G401 (cell line): ENCODE measurements at places on chromosomes 2 and 18.

GRCh38 chr2:44929159-44929734, 12.3 kb upstream of the SIX3 start:
- DNase-seq = no peak

DNA sequence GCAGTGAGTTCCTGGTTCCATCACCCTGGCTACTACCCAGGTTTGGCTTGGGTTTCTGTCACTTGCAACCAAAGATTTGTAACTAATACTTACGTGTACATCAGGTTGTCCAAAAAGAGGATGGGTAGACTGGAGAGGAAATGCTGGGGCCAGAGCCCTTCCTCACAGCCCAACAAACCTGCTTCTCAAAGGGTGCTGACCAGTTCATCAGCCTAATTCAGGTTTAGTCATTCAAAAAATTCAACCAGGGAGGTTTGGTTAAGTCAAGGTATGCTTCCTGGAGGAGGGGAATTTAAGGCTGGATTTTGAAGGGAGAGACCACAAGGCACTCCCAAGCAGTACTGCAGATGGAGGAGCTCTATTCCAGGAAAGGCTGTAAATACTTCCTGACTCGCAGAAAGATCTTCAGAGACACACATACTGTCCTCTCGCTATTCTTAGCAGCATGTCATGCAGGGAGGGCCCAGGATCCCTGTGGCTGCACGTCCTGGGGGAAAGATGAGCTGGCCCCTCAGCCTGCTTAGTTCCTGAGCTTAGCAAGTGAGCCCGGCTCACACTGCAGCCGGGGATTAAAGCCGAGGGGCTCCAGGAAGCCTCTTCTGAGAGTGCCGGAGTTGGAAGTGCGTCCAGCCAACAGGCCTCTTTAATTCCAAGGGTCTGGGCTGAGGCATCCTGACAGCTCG, 40.0 kb upstream of the BIN1 start:
- DNase-seq = no peak

DNA sequence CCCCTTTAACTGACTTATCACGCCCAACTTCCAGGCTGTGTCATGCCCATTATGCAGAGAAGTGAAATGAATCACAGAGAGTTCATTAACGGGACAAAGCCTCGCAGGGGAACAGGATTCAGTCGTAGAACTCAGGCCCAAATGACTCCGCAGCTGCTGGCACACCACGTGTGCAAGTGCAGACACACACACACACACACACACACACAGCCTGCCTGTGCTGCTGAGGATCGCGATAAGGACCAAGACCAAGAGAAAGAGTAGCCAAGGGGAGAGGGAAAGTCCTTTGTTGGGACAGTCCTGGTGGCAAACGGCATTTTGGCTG, 90.0 kb upstream of the TAF1B start:
- no peak for DNase-seq

GRCh38 chr2:168964251-168964807, 63.2 kb downstream of the G6PC2 start:
- DNase-seq = no peak

DNA sequence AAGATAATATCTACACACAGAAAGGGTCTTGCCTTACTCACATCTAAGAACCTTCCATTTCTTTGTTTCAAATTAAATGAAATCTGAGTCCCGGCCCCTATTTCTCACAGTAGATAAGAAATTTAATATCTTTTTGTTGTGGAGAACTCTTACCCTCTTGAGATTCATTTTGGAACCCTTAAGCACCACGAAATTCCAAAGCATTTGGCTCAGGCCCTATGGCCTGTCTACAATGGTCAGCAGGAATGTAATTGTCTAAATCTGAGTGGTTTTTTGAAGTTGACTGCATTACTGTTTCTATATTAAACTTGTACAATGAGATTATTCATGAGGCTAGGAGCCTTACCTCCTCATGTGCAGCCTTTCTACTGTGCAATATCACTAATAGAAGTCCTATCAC, 723.3 kb downstream of the TSN start:
- DNase-seq = no peak

DNA sequence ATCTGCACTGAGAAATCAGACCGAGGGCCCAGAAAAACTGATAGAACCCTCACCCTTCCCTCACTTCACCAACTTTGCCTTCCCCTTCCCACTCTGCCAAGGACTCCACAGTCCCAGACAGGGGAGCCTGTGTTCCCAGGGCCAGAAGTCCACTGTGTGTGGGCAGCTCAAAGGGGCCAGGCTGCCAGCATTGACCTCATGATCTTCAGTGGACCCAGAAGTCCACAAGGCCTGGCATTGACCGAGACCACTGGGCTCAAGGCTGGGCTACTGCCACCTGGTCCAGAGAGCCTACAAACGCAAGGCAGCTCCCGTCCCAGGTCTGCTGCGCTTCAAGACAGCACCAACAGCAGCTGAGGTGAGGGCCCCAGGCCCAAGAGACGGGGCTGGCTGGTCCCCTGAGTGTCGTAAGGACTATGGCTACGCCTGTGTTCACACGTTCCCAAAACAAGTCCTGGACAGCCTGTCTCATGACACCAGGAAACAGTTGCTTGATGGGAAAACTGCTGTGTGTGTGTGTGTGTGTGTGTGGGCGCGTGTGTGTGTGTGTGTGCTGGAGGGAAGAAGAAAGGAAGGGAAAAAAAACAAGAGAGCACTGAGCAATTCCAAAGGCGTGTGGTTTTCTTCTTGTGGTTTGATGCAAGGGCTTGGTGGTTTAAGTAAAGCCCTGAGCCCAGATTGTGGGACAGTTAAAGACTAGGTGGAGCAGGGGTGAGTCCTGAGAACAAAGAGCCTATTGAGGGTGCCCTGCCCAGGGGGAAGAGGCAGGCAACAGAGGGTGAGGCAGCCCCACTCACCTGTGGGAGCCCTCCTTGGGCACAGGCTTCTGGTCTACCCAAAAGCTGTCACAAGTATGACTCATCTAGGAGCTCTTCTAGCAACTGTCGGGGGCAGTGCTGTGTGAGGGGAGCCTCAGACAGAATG, 46.6 kb upstream of the ZBTB7C start:
- DNase-seq = no peak

DNA sequence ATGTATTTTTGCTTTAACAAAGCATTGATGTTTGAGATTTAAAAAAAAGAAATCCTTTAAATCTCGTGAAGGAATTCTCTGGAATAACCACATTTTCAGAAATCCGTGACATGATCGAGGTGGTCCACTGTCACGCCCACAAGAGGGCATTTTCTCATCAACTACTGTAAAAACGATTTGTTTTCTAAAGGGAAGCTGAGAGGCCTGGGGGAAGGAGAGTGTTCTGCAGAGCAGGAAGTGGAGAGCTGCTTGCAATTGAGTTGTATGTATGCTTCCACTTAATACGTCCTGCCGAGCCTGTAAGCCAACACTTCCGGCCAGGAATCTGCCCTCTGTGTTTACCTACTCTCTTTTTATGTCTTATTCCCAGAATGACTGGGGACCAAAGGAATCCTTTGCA, 19.4 kb downstream of the KLHL29 start:
- peak; percentile 36 for DNase-seq

DNA sequence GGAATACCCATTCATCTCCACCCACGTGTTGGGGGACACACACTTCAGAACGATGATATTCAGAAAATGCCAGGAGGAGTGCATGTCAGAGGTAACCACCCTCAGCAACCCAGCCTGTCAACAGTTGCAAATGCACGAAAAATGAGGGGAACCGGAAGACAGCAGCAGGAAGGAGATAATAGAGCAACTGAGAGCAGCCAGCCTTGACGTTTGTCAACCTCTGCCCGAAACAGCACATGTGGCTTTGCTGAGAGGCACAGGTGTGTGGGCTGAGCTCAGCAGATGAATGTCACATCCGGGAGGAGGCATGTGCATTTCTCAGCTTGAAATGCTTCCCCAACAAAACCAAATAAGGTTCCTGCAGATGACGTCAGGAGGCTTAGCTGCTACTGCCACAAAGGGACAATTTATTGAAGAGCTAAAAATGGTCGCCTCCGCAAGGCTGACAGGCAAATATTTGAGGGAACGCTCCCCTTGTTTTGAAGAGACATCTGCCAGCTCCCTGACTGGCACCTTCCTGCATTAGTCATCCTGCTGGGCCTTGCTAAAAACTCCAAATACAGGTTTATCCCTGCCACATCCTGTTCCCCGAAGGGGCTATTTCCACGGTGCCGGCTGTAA, 419.0 kb downstream of the NBAS start:
- DNase-seq = no peak

DNA sequence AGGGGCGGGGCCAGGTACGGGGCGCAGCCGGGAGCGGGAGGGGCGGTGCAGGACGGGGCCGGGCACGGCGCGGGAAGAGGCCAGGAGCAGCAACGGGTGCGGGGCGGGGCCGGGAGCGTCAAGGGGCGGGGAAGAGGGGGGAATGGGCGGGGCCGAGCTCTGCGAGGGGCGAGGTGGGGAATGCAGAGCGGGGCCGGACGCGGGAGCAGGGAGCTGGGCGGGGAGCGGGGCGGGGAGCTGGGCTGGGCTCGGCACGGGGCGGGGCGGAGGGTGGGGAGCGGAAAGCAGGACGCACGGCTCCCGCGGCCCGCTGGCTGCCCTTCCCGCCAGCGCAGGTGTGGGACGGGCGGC, at the start of gene IMPA2:
Gene IMPA2 (plus strand): TSS at position 316 of the 351 bp plus-strand sequence. CDS start 163 bp downstream, outside the sequence.
- DNase-seq = no peak

GRCh38 chr2:73889206-73889605, 3.6 kb upstream of the ACTG2 start:
- no peak for DNase-seq

DNA sequence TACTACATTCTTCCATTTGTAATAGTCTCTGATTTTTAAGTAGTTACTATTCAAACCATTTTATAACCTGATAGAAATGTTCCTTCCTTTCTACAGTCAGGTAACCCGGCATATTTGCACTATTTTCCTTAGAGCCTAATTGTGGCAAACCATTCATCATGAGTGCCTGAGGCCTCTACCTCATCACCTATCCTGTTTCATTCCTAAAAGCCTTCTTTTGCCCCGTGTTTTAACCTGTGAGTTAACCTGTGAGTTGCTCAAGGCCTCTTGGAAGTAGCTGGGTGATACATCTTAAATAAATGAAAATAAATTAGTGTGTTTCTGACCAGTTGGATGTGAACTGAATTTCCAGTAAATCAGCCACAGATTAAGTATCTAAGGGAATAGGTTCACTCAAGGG, 6.5 kb upstream of the KLHL29 start:
- DNase-seq = no peak

DNA sequence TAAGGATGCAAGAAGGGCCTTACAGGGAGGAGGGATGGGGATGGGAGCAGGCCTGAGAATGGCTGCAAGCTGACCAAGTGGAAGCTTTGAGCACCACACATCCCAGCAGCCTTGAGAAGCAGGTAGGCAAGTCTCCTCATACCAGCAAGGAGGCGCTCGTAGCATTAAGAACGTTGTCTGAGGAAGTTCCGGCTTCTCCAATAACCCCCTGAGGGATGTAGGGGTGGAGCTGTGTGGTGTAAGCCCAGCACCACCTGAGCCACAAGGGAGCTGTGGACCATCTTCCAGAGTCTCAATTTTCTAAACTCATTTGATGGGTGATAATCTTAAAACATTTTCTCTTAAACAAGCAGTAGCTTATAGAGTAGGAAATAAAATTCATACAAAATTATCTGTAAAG, 50.6 kb downstream of the ST3GAL5 start:
- DNase-seq = peak; percentile 25

GRCh38 chr2:114550895-114551793, 108.7 kb downstream of the DPP10 start:
- DNase-seq = peak; percentile 19

- no peak for DNase-seq
Observed at GRCh38 chr18:36623091-36623490, 205.7 kb downstream of the TPGS2 start.

DNA sequence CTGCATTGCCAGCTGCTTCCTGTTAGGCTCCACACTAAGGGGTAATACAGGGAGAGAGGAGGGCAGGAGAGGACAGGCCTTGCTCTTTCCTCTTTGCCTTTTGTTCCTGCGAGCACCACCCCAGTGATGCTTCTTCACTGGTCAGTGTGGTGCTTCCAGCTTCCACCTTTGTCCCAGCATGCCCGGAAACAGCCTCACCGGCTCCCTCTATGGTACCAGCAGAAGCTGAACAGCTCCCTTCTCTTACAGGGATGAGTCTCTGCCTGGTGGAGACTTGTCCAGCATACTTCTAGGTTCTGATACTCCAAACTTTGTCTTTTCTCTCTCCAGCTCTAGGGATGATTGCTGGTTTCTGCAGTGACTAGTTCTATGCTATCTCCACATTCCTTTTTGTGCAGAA, 413.3 kb downstream of the TSN start:
- DNase-seq = no peak

DNA sequence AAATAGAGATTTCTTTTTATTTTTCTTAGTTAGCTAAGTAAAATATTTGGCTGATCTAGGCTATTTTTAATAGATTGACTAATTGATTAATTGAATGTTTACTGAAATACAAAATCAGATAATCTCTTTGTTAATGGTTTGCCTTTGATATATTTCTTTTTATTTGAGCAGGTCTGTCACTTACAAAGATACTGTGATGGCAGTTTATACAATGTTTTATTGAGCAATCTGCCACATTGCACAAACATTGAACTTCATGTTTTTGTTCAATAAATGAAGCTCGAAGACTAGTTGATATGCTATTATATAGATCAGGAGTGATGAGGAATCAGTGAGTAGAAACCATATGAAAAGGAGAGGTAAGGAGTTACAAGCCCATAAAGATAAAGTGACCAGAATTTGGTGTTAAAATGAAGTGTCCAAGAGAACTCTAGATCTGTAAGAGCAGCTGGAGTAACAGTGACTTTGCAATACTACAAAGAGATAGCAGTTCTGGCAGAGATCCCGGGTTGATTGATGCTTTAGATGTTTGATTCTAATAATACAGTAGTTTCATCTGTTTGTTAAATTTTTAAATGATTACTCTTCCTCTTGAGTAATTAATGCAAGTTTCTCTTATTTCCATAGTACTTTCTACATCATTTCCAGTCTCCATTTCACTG, 574.2 kb downstream of the CCDC85A start:
- no peak for DNase-seq

DNA sequence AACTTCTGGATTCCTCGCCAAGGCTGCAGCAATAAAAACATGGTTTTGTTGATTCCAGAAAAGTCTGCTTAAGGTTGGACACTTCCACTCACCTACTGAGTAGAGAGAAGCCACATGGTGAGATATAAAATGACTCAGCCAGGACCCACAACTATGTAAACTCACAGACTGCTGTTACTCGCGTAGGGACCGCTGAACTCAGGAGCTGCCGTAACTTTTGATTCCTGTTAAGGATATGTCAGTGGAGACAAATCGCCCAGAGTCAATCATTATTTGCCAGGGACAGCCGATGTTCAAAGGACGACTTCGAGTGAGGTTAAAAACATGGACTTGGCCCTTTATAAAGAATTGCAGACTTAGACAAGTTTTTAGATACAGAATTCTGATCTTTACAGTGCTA, 25.6 kb downstream of the CYB5A start:
- no peak for DNase-seq

DNA sequence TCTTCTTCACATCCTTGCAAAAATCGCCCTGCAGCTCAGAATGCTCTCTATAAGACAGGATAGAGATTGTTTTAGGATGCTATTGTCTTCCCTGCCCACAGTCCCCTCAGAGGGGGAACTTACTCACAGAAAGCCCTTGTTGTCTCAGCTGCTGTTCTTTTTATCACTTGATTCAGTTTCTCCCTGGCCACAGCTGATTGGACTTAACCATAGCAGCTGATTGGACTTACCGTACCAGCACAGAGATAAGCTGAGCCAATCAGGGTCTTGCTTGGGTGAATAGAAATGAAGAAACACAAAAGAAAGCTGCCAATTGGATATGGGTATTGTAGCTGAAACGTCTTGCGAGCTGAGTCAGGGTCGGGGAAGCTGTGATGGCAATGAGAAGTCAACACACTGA, 194.2 kb upstream of the MEX3C start:
- no peak for DNase-seq
